Left renal cortex interstitium (tissue), 4 donors: ENCODE measurements at places on chromosomes 3 and 15. TPM values are rescaled to one million over a fixed set of nuclear protein-coding genes. Genes with fewer than 3 reads are reported as not detected.

The TOP2B gene
- polyA plus RNA-seq: 268 TPM

The EFL1 gene
- 19.3 TPM for polyA plus RNA-seq

The CCDC13 gene
- 3.2 TPM for polyA plus RNA-seq

The CSTA gene
- 0.63 TPM for polyA plus RNA-seq

The RARRES1 gene
- polyA plus RNA-seq: 12.0 TPM

The LINGO1 gene
- 16.2 TPM for polyA plus RNA-seq

The LMLN gene
- polyA plus RNA-seq: 11.0 TPM

DNA sequence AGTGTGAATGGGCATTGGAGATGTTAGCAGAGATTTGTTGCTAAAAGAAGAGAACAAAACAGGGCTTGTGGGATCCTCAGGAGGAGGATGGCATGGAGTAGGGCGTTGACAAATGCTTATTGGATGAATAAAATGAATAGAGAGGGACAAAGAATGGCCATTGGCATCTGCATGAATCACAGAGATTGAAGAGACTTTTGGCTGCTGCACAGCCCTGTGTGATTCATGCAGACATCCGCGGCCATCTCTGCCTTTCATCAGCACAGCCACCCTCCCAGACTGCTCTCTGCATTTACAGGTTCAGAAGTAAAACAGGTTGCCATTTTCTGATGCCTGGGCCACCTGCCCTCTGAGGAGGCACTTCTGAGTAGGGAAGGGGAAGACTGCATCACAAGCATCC lies 397.9 kb downstream of the EPHB1 start:
- no peak for DNase-seq

- DNase-seq: no peak
Measured at GRCh38 chr3:195868336-195868865, 40.0 kb downstream of the TNK2 start.

DNA sequence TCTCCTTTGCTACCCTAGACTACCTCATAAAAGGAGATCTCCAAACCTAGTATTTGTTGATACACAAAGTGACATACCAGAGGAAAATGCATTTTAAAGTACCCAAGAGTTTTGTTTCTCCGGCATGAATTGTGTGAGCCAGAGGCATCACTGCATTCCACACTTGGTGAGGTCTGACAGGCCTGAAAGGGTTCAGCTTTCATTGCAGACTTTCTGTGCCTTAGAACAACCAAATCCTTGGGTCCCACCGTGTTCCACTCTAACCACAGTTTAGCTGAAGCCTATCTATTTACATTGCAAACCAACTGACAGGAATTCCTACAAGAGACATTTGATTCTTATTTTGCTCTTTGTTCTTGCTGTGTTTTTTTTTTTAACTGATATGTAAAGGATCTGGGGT lies 21.0 kb upstream of the EID1 start:
- no peak for DNase-seq

DNA sequence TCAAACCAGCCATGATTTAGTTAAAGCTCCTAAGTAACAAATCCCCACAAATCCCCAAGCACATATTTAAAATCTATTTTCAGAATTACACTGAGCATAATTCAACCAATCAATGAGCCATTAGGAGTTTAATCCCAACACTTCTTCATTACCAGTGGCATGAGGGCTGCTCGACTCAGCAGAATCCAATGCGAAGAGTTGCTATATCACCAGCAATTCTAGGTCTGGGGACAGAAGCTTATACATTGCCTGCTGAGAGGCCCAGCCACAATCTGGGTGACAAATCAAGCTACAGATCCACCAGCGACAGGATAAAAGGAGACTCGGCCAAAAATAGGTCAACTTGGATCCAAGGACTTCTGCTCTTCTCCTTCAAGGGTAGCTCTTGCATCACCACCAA lies 238.8 kb downstream of the NTRK3 start:
- DNase-seq: no peak

GRCh38 chr3:62818347-62818746 lies 56.9 kb downstream of the CADPS start:
- DNase-seq: no peak

- no peak for DNase-seq
Measured at GRCh38 chr3:148453781-148454191, 243.9 kb upstream of the AGTR1 start.

DNA sequence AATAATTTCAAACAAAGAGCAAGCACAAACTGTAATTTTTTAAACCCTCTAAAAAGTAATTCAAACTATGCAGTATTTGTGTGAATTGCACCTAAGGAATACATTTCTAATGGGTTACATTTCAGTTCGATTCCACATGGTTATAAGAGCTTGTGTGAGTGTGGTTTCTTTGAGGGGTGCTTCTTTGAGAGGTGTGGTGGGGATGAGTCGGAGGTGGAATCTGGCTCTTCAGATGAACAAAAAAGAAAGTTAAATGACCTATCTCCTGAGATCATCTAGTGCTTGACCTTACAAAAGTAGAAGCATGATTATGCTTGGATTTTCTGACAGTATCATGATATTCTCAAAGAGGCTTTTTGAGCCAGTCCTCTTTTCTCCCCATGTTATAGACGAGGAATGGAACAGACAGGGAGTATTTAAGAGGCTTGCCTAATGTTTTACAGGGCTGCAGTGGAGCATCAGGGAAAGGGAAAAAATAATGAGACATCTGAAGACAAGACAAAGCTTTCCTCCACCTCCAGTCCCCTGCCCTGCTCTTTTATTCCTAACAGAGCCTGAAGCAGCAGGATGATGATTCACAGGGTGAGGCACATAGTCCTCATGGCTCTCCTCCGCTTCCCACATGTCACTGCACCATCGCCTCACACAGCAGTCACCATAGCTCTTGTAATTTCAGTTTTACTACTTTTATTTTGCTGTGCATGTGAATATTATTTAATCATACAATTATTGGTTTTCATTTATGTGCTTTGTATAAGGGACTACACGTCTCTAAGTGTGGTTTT lies 82.0 kb downstream of the LYSMD4 start:
- DNase-seq: no peak

- no peak for DNase-seq
Measured at GRCh38 chr15:25616471-25616870, 177.6 kb upstream of the UBE3A start.

- DNase-seq: no peak
Measured at GRCh38 chr3:139355476-139355875, 11.7 kb downstream of the MRPS22 start.

DNA sequence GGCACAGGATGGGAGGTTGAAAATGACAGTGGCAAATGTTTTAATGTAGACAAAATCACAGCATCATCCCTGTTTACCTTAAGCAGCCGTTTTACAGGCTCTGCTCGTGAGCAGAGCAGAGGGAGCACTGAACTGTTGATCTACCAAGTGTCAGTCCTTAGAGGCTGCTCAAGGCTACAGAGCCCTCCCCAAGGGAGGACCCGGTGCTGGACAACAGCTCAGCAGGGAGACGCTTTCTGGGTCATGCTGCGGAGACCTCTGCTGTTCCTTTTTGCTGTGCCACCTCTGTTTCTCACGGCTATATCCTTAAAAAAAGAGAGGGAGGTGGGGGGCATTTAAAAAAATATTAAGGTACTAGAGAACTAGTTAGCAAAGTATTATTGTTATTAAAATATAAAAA lies 400.2 kb downstream of the GABRB3 start:
- no peak for DNase-seq

DNA sequence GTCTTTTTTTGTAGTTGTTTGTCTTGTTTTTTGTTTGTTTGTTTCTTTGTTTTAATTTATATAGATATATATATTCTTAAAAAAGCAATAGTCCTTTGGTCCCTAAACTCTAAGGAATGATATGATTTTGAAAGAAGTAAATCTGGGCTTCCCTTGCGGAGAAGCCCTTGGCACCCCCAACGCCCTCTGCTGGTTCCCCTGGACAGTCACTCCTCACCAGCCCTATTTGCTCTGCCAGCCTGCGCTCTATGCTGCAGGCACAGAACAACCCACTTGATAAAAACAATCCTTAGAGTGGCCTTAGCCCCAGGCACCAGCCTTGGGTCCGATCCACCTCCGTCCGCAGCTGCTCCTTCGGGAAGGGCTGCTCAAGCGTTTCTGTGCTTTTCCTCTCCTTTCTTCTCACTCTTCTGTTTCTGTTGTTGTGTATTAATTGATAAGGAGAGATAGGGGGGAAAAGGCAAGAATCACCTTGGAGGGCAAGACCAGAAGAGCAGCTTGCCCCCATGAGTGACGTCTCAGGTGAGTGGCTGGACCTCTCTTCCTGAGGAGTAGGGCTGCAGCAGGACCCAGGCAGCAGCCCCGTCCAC lies 13.7 kb upstream of the PARP6 start:
- no peak for DNase-seq

DNA sequence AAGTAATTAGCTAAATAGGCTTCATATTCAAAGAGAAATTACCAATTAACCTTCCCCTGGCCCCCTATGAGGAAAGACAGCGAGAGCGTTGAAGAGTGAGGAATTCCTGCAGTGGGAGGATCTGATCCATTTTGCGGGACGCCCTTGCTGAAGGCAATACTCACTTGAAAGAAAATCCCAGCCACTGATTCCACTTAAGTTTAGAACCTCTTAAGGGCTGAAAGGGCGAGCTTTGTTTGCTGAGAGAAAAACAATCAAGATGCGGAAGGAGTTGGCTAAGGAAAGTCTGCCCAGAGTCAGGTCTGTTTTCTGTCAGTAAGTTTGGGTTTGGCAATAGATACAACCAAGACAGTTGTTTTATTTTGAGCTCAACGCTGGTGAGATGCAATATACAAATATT lies 102.8 kb upstream of the GBE1 start:
- no peak for DNase-seq

DNA sequence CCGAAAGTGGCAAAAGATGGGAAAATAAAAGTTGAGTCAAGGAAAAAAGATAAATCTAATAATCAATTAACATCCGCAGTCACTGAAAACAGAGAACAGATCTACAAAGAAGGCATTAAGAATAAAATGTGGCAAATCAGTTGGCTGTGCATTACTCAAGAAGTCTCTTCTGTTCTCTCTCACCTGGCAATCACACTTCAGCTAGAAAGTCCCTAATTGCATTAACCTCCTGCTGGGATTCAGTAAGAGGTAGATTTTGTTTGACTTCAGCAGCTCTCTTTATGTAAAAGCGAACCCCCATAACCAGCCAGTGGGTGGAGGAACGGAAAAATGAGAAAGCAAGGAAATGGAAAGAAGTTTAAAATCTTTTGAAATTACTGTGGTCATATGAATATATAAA lies 94.7 kb upstream of the PLXND1 start:
- DNase-seq: no peak

GRCh38 chr3:188051801-188052168 lies 102.2 kb upstream of the LPP start:
- DNase-seq: peak; percentile 59

DNA sequence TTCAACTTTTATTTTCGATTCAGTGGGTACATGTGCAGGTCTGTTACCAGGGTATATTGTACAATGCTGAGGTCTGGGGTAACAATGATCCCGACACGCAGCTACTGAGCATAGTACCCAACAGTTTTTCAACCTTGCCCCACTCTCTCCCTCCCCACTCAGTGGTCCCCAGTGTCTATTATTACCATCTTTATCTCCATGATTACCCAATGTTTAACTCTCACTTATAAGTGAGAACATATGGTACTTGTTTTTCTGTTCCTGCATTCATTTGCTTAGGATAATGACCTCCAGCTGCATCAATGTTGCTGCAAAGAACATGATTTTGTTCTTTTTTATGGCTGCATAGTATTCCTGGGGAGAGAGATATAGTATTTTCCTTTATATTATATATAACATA lies 75.7 kb upstream of the EPHB3 start:
- no peak for DNase-seq

DNA sequence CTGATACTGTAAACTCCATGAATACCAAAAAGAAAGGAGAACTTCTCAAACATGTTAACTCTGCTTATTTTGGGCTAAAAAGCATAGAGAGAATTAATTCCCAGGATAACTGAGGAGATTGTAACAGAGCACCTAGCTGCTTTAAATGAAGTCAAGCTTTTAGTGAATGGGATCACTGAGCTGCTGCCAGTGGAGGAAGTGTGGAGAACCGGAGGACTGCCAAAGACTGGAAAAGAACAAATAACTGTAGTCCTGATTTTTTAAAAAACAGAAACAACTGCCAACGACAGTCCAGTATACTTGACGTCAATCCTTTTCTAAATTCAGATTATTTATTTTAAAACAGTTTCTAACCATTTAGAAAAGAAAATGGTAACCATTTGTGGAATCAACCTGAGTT lies 3.3 kb downstream of the C3orf70 start:
- no peak for DNase-seq
